NCI-H460 (cell line): ENCODE measurements at places on chromosomes 3 and 15. TPM values are rescaled to one million over a fixed set of nuclear protein-coding genes. Genes with fewer than 3 reads are reported as not detected.

DNA sequence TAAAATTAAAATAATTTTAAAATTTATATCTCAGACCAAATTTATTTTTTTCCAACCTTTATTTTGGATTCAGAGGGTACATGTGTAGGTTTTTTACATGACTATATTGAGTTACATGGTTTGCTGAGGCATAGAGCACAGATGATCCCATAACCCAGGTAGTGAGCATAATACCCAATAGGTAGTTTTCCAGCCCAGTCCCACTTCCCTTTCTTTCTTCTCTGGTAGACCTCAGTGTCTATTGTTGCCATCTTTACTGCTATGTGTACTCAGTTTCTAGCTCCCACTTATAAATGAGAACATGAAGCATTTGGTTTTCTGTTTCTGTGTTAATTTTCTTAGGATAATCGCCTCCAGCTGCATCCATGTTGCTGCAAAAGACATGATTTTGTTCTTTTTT lies 338.1 kb downstream of the EFHB start:
- no peak for DNase-seq

DNA sequence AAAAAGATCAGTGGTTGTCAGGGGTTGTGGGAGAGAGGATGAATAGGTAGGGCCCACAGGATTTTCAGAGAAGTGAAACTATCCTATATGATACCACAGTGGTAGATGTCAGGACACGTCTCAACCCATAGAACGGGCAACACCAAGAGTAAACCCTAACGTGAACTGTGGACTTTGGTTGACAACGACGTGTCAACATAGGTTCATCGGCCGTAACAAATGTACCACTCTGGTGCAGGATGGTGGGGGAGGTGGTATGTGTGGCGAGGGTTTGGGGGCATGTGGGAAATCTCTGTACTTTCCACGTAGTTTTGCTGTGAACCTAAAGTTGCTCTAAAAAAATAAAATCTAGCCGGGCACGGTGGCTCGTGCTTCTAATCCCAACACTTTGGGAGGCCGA lies 13.0 kb upstream of the PIGZ start:
- DNase-seq, result no peak

GRCh38 chr15:63603516-63603915 lies 6.3 kb downstream of the FBXL22 start:
- DNase-seq, result no peak

The KPNA1 gene
- 26.5 and 28.9 TPM in 2 replicates for total RNA-seq

- no peak for DNase-seq
These were observed 151.5 kb upstream of the BFSP2 start for GRCh38 chr3:133248389-133248788.

The C3orf20 gene
- total RNA-seq, result not detected in 2 replicates

The MYRIP gene
- total RNA-seq, result 2.5 and 2.7 TPM in 2 replicates

GRCh38 chr3:28317438-28318022 lies 31.0 kb upstream of the ZCWPW2 start:
- DNase-seq, result peak; percentile 40

The PATL2 gene
- 0.15 TPM in 1 of 2 replicates, not detected in the other for total RNA-seq

DNA sequence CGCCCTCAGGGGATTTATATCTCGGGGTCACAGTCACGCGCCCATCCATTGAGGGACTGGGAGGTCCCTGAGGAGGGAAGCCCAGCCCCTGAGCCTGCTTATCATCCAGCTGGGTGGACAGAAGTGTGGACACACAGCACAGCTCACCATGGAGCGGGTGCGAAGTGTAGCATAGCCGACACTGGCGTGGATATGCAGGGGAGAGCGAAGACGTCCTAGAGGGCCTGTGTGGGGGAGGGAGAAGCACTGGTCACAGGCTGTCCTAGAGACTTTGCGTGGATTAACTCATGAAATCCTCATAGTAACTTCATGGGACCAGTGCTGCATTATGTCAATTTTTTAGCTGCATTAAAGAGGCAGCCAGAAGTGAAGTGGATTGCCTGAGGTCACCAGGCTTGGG lies 26.1 kb upstream of the PLXND1 start:
- no peak for DNase-seq

The SLC7A14 gene
- not detected in 2 replicates for total RNA-seq

- DNase-seq, result no peak
These were observed 227.5 kb upstream of the MDFIC2 start for GRCh38 chr3:70539908-70540307.

The TRH gene
- total RNA-seq, result not detected in 2 replicates

GRCh38 chr15:69852916-69853315 lies 244.8 kb downstream of the TLE3 start:
- no peak for DNase-seq

GRCh38 chr15:59174835-59175831 lies 31.5 kb upstream of the LDHAL6B start:
- DNase-seq, result peak; percentile 58
